ENCODE measurements at places on chromosomes 7 and 10. TPM values are rescaled to one million over a fixed set of nuclear protein-coding genes. Genes with fewer than 3 reads are reported as not detected.

DNA sequence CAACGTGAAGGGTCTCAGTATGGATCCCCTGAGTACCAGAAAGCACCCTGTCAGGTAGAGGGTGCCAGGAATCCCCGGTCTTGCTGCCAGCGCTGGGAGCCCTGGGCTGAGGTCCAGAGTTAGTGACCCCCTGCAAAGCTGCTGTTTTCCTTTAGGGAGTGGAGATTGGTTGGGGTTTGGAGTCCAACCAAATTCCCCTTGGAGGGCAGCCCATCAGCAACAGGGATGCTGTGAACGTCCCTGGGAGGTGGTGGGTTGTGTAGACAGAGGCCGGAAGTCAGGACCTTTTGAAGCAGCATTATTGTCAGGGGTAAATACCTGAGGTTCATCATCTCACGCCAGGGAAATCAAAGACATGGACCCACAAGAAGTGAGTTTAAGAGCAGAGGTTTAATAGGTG, 104.2 kb downstream of the COL26A1 start:
- no peak for DNase-seq

DNA sequence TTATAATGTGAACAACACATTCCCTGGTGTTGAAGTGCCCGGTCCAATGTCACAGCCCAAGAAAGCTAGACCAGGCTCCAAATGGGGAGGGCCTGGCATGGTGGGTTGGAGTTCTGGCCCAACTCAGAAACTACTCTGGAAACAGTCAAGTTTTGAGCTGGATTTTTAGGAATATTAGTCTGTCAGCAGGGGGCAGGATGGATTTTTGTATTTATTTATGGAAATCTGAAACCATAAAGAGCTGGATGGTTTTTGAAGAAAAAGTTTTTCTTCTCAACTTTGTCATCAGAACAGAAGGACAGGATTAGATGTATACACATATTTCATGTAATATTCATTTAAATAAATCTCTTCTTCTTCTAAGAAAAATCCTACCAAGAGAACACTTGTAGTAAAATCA, 97.5 kb downstream of the POU6F2 start:
- DNase-seq: no peak

- no peak for DNase-seq
These were observed 39.4 kb downstream of the ZCCHC24 start for GRCh38 chr10:79405995-79406515.

DNA sequence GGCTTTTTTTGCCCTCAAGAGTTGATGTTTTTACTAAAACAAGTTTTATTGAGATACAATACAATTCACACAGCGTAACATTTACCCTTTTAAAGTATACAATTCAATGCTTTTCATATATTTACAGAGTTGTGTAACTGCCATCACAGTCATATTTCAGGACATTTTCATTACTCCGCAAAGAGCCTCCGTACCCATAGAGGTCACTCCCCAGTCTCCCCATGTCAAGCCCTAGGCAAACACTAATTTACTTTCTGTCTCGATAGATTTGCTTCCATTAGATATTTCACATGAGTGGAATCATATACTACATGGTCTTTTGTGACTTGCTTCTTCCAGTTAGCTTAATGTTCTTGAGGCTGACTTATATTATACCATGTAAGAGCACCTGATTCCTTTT, 183.8 kb downstream of the PRKCQ start:
- DNase-seq: no peak

DNA sequence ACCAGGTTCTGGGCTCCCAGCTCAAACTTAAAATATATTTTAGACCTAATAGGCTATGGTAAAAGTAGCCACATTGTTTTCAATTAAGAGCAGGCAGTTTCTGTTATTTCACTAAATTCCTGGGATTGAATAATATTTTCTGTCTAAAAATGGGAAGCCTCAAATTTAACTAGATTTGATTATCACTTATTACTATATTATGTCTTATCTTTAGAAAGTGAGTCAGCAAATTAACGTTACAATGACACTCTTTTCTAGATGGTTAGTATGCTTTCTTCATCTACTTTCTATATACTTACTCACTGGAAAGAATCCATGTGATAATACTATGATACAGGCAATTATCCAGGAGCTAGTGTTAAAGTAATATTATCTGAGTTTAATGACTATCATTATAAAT, 27.5 kb downstream of the KIF5B start:
- DNase-seq: no peak

DNA sequence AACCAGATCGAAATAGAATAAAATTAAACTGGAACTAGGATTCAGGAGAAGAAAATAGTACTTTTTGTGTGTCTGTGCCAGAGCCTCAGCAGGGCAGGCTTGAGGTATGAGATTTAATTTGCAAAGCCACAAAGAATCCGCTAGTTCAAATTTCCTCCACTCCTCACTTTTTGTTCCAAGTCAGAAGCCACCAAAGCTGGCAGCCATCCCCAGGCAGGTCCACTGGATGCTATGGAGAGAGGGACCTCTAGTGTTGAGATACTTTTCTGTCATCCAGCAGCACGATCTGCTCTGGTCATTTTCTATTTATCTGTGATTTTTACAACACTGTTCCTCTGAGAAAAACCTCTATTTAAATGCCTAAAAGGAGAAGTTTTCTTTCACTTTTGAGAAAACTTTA, 147.9 kb upstream of the FRMD4A start:
- DNase-seq: no peak

GRCh38 chr10:71339796-71340589, 20.9 kb downstream of the SLC29A3 start:
- no peak for DNase-seq

DNA sequence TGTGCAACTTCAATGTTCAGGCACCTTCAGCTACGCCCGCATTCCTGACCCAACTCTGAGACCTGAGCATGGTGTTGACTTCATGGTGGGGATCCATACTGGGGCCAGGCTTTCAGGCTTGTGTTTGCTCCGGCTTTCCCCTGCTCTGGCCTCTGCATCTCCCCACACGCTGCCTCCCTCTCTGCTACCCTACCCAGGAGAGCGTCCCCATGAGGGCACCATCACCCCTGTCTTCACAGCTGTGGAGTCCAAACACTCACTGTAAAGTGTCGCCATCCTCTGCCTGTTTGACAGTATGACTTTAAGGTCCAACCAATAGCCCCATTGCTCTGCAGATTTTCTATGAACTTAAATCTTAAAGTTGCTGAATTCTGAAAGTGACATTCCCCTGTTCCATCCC, 199.0 kb upstream of the GRB10 start:
- DNase-seq: no peak

DNA sequence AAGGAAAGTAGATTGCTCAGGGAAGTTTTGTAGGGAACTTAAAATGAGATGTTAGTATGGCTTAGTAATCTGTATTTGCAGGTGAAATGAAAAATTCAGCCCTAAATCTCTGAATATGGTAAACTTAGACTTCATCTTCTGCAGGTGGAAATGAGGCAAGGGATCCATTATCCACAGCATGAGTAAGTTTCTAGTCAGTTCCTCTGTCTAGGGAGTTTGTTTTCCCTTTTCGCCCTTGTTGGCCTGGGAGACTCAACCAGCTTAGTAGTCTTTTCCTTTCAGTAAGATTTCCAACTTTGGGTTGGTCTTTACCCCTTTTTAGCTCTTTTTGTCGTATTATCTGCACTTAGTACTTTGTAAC, 65.6 kb downstream of the ZEB1 start:
- no peak for DNase-seq

- no peak for DNase-seq
These were observed 33.9 kb downstream of the EBLN1 start for GRCh38 chr10:22183771-22184461.

Gene IGF2BP3
- total RNA-seq: 1.2 TPM

Gene OR6V1
- total RNA-seq: not detected

Gene C10orf53
- not detected for total RNA-seq

Gene GPR37
- total RNA-seq: not detected

Gene MRPS33
- 69.1 TPM for total RNA-seq

Gene CSTF2T
- total RNA-seq: 36.7 TPM

All from activated CD4-positive, alpha-beta T cell treated with anti-CD3 and anti-CD28 coated beads, Interleukin-2, amount 10 ng/mL, durations not matched to agents 7 days and 5 days (primary cell).